ENCODE measurements at places on chromosomes 5 and 9.

DNA sequence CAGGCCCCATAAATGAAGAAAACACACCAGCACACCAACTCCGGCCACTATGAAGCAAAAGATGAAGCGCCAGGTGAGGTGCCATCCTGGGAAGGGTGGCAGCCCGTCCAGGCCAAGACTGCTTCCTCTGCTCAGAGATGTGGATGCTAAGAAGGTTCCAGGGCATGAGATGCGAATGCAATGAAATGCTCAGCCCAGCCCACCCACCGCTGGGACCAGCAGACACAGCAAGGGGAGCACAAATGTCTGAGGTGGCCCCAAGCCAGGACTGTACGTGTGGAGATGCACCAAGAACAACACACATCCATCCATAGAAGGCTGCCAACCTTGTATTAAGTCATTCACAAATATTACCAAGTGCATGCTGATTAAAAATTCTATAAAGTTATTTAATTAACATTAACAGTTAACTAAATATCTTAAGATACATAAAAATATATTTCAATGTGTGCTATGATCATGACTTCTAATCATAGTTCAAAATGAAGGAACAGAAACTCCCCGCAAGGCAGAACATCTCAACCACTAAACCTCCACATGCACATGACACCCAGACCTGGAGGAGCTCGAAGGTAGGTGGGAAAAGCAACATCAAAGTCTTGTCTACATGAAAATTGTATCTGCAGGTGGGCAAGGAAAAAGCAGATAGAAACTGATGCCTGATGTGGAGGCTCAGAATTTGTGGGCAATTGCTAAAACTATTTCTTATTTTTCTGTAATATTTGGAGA, 43.7 kb downstream of the BICD2 start:
- no peak for DNase-seq

- DNase-seq = no peak
These were observed 5.9 kb downstream of the ACSL6 start for GRCh38 chr5:132005591-132005990.

GRCh38 chr9:112029921-112030444, 133.4 kb downstream of the UGCG start:
- no peak for DNase-seq

- no peak for DNase-seq
These were observed 35.4 kb downstream of the ADAMTS2 start for GRCh38 chr5:179309751-179310320.

- DNase-seq = no peak
These were observed 62.0 kb downstream of the MAPKAP1 start for GRCh38 chr9:125644819-125645507.

GRCh38 chr5:151547364-151547763, 43.8 kb downstream of the FAT2 start:
- no peak for DNase-seq

DNA sequence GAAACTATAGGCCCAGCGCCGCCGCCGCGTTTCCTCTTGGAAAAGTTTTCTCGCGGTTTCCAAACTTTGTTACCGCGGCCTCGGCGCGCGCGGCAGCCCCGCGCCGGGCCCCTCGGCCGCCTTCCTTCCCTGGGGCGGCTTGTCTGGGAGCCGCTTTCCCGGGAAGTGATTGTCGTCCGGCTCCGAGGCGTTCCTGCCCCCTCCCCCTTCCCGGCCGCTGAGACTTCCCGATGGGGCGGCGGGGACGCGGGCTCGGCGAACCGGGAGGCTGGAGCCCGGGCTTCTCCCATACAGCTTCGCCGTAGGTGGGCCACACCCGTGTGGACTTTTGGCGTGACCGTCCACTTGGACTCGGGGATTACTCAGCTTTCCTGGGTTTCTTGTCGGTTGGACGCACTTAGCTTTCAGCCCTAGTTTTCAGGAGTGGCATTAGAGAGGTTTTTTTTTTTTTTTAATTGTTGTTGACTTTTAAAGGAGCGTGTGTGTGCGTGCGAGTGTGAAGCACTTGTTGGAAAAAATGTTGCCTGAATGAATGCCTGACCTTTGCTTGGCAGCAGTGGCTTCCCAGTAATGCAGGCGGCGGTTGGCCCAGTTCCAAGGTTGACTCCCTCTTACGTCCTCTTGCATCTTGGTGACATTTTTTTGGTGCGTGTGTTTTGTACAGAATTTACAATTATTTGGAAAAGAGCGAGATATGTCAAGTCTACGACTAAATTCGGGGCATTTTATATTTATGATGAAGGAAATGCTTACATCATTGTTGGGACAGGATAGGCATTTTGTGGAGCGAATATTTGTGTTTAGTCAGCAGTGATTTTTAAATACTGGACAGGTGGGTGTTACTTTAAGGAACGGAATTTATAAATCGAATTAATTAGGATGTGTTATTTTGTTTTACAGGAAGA, 821 bp downstream of the CTNNA1 start:
- peak; percentile 59 for DNase-seq

DNA sequence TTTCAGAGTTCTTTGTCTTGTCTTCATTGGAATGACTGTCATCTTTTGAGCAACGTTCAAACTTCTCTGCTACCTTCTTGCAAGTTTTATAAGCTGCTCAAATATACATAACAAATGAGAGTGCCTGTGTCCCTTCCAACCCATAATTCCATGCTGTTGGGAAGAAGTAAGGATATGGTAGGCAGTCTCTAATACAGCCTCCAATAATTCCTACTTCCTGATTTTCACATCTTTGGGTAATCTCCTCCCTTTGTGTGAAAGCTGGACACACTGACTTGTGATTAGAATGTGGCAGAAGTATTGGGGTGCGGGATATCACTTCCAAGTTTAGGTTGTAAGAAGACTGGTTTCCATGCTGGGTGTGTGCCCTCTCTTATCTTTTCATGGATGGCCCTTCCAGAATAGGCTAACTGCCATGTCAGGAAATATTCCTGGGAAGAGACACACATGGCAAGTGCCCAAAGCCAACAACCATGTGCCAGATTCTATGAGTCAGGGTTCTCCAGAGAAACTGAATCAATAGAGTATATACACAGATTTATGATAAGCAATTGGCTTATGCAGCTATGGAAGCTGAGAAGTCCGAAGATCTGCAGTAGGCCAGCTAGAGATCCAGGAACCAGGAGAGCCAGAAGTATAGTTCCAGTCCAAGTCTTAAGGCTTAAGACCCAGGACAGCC, 531.3 kb downstream of the NTRK2 start:
- no peak for DNase-seq

DNA sequence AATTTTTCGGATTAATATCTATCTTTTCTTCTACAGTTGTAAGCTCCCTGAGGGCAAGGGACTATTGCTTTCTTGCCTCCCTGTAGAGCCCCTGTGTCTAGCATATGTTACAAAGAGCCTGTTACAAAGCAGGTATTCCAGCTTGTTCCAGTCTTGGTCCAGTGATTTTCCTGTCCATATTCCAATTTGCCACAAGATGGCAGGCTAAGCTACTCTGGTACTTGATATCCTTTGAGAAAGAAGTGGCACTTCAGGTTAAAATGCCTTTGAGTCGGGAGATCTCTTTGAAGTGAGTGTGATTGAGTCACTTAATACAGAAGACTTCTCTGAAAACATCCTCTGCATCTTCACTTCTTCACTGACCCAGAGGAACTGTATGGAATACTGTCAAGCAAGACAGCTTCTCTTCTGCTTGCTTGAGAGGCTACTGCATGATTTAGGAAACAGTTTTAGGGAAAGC, 24.5 kb downstream of the CAVIN4 start:
- DNase-seq = peak; percentile 72

DNA sequence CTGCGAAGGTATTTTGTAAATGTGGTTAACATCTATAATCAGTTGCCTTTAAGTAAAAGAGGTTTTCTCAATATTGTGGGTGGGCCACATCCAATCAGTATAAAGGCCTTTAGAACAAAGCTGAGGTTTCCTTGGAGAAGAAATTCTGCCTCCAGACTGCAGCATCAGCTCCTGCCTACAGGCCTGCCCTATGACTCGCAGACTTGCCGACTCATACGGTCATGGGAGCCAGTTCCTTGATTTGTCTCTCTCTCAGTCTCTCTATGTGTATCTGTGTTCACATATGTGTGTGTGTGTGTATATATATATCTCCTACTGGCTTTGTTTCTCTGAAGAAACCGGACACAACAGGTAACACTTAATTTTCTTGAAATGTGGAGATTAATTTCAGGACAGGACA, 45.3 kb downstream of the SLC36A1 start:
- no peak for DNase-seq

DNA sequence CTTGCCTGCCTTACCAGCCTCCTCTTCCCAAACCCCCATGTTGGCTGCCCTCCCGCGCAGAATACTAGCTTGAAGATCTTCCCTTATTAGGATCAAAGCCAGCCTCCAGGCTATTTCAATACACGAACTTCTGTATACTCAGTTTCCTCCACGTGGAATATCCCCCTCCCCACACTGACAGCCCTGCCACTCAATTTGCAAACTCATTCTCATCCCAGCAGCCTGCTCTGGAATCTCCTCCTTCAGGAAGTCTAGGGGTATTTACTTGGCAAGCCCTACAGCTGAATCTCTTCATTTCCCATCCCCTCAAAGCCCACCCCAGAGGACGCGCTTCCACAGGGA, 157.0 kb upstream of the SMIM23 start:
- no peak for DNase-seq

GRCh38 chr5:158079097-158079496, 220.2 kb upstream of the CLINT1 start:
- DNase-seq = no peak

DNA sequence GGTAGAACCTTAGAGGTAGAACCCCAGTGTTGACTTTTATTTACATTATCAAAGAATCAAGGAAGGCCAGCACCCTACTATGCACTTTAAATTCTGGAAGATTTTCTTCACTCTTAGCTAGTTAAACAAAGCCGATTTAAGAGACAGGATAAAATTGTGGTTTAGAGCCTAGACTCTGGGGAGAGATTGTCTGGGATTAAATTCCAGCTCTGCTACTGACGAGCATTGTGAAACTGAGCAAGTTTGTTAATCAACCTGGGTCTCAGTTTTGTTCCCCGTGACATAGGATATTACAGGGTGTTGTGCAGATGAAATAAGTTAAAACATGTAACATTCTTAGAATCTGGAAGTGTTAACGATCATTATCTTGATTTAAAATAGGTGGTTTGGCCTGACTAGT, 83.5 kb downstream of the FEM1C start:
- DNase-seq = no peak

DNA sequence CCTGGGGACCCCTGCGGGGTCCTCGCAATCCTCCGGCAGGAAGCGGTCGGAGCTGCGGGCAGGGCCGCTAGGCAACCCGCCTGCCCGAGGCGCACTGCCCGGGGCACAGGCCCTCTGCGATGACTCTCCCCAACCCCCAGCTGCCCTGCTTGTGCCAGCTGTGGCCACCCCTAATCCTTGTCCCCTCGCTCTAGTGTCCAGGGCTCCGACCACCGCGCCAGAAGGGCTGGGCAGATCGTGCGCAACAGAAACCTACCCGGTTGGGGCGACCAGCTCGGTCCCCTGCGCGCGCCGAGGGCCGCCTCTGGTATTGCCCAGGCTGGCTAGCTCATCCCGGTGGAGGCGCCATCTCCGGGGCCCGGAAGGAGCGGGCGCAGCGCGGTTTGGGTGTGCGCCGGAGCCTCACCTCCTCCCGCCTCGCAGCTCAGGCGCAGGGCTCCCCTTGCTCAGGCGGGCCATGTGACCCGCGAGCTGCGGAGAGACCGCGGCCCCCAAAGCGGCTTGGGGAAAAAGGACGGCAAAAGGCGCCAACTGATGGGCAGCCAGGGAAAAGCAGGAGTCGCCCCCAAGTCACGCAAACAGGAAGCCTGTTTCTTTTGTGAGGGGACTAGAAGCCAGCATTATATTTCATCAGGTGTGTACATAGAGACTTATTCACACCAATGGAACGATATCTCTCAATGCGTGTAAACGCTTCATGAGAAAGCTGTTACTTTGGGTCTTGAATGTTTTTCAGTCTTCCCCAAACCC, 46.8 kb upstream of the RNF20 start:
- DNase-seq = peak; percentile 80

DNA sequence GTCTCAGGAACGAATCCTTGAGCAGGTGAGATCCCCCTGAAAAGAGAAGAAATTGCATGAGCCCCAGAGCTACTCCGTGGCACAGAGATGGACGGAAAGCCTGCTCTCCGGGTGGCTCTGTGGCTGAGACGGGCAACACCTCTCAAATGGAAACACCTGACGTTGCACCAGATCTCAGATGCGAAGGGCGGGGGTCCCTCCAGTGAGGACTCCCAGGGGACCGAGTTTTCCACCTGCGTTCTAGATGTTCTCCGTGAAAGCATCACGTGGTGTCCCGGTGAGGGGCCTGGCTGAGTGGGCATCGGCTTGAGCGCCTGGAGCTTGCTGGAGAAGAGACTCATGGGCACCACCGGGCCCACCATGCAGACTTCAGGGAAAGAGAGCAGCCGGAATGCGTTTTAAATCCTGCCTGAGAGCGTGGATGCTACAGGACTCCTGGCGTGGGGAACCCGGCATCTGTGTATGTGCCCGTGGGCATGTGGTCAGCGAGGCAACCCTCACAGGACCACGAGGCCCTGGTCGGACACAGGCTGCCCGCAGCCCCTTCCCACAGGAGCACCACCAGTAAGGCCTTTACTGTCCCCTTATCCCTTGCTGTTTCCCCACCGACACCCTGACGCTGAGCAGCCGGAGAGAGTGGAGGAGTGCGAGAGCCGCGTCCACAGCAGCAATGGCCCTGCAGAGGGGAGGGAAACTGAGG, 378.4 kb upstream of the IRX4 start:
- DNase-seq = no peak

DNA sequence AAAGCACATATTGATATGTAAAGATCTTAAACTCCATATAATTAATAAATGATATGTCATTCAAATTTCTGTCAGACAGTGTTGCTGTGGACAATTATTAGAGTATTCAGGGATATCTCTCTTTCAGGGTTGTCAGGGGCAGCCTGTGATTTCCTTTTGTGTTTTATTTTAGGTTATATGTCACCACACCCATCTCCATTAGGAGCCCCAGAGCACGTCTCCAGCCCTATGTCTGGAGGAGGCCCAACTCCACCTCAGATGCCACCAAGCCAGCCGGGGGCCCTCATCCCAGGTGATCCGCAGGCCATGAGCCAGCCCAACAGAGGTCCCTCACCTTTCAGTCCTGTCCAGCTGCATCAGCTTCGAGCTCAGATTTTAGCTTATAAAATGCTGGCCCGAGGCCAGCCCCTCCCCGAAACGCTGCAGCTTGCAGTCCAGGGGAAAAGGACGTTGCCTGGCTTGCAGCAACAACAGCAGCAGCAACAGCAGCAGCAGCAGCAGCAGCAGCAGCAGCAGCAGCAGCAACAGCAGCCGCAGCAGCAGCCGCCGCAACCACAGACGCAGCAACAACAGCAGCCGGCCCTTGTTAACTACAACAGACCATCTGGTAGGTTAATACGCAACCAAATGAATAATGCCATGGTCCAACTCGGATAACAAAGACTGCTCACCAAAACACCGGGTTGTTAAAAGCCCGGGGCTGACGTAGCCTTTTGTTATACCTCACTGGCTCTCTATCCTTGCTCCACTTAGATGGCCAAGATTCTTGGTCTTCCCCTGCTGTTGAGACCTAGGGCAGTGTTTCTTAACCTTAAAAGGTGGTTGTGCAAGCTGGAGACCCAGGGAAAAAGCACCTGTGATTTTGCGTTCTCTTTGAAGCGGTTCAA, 24.4 kb downstream of the SMARCA2 start:
- DNase-seq = no peak

DNA sequence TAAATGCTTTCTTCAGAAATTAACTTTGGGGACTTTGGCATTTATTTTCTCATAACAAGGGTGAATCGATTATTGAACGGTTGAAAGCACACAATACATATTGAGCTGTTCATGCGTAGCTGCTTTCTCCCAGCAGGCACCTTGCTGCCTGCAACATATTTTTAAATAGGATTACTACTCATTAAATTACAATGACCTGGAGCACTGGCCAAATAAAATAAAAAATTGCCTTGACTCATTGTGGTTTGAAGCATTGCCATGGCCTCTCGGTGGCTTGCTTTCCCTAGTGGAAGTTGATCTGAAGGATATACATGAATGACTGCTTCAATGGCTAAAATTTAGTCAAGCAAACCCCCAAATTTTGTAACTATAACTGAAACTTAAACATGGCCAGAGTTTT, 181.6 kb upstream of the NUDT12 start:
- peak; percentile 3 for DNase-seq

Data from NCI-H2081 (cell line).